ENCODE measurements at places on chromosomes 4 and X.

- DNase-seq, result peak; percentile 70
These were observed 605.9 kb upstream of the DIPK2B start for GRCh38 chrX:45806410-45807121.

- no peak for DNase-seq
These were observed 159.5 kb downstream of the KLHL13 start for GRCh38 chrX:117957128-117957527.

- DNase-seq, result no peak
These were observed 515.5 kb downstream of the PDHA2 start for GRCh38 chr4:96355414-96355813.

GRCh38 chr4:180134091-180134866 is 2108.9 kb upstream of the TENM3 start:
- no peak for DNase-seq

DNA sequence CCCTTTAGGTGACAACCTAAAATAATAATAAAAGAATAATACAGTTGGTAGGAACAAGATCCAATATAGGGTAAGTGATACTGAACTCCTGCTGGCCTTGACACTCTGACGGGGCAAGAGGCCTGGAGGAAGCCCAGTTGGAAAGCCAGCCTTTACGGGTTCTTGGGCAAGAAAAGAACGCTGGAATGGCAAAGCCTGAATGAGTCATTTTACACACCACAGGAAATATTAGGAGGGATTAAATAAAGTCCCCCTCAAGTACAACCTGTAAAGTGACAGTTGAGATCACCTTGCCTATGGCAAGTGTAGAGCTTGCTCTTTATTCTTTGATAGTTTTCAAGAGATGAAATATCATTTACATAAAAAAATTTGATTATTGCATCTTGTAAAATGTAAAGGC is 244.5 kb upstream of the TLL1 start:
- DNase-seq, result no peak

- no peak for DNase-seq
These were observed 76.3 kb upstream of the IL15 start for GRCh38 chr4:141560056-141560455.
